ENCODE measurements at places on chromosomes 2 and 18. TPM values are rescaled to one million over a fixed set of nuclear protein-coding genes. Genes with fewer than 3 reads are reported as not detected.

DNA sequence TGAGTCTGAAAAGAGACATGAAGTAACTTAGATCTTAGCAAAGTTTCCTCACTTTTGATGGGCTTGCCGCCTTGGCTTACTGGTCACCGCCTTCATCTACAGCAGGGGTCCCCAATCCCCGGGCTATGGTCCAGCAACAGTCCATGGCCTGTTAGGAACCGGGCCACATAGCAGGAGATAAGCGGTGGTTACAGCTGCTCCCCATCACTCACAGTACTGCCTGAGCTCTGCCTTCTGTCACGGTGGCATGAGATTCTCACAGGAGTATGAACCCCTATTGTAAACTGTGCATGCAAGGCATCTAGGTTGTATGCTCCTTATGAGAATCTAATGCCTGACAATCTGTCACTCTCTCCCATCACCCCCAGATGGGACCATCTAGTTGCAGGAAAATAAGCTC lies 72.9 kb downstream of the BIN1 start:
- DNase-seq, result no peak

DPP10 gene
- not detected for polyA plus RNA-seq

GRCh38 chr2:215038421-215038820 lies 100.0 kb downstream of the ABCA12 start:
- no peak for DNase-seq

C2orf66 gene
- polyA plus RNA-seq, result not detected

DNA sequence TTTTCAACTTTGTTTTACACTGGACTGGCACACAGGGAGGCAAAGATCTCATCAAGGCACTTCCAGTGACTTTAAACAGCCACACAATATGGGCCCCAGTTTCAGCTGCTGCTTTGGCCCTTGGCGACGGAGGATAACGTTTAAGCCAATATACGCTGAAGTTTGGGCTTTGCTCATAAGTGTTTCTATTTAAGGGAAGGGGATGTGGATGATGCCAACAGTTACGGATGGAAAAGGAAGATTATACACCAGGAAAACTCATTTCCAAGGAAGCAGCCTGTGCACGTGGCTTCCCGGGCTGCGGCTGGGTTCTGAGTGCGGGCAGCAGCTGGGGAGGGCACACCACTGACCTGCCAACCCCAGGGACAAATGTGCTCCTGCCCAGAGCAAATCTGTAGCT lies 151.1 kb downstream of the SH3BP4 start:
- DNase-seq, result no peak

VRK2 gene
- polyA plus RNA-seq, result 37.6 TPM

DNA sequence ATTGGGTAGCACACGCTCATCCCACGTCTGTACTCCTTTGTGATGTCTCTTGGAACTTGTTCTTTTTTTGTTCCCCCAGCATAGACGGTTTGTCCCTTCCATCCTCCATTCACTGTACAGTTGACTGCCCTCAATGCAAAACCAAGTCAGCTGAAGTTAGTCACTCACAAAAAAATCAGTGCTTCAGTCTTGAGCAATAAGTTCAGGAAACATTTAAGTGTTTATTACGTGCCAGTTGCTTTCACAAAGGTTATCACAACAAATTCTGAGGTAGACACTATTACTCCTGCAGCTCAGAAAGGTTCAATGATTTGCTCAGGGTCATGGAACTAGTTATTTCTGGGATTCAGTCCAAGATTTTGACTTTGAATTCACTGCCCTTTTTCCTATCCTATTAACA lies 102.2 kb downstream of the PDE1A start:
- DNase-seq, result no peak
